ENCODE measurements at places on chromosomes 7 and 10. TPM values are rescaled to one million over a fixed set of nuclear protein-coding genes. Genes with fewer than 3 reads are reported as not detected.

Gene FAM237B
- total RNA-seq, result not detected

Gene LRRD1
- total RNA-seq, result 0.08 TPM

Gene HTR5A
- total RNA-seq, result not detected

Gene ANKRD61
- total RNA-seq, result 0.42 TPM

Gene SVOPL
- 1.4 TPM for total RNA-seq

Gene CLEC5A
- not detected for total RNA-seq

Gene TWIST1
- 0.24 TPM for total RNA-seq

Gene ATP5MK
- 227 TPM for total RNA-seq

Gene SSC4D
- total RNA-seq, result 12.7 TPM

Gene GIMAP5
- not detected for total RNA-seq

Gene STEAP1
- 17.1 TPM for total RNA-seq

Gene SLC18A3
- total RNA-seq, result 0.12 TPM

Gene ORC5
- total RNA-seq, result 89.0 TPM

Gene SOSTDC1
- 0.70 TPM for total RNA-seq

Gene AKAP9
- 33.5 TPM for total RNA-seq

Gene CUZD1
- total RNA-seq, result 2.8 TPM

Gene THSD7A
- total RNA-seq, result 1.7 TPM

Gene HOXA5
- total RNA-seq, result not detected

Gene TMEM196
- not detected for total RNA-seq

Gene CAV2
- total RNA-seq, result 3.5 TPM

Gene GRIFIN
- not detected for total RNA-seq

Gene METTL27
- 5.9 TPM for total RNA-seq

Gene CRTAC1
- total RNA-seq, result 1.2 TPM

Gene OR2A5
- not detected for total RNA-seq

Gene CALN1
- total RNA-seq, result 15.3 TPM
